Myometrial cell (primary cell): ENCODE measurements at places on chromosomes 11 and 22. TPM values are rescaled to one million over a fixed set of nuclear protein-coding genes. Genes with fewer than 3 reads are reported as not detected.

Gene SLC25A45
- total RNA-seq, result under 0.01 and 1.1 TPM in 2 replicates

Gene GAS2L1
- 38.1 and 47.1 TPM in 2 replicates for total RNA-seq

Gene CD3D
- total RNA-seq, result not detected in 2 replicates

Gene PATE4
- not detected in 2 replicates for total RNA-seq

Gene IL17REL
- not detected in 2 replicates for total RNA-seq

Gene SCGB1C1
- total RNA-seq, result not detected in 2 replicates

Gene CDK2AP2
- total RNA-seq, result 41.2 and 48.4 TPM in 2 replicates

Gene RPL3
- 2,206 and 2,743 TPM in 2 replicates for total RNA-seq

Gene OR52N4
- total RNA-seq, result not detected in 2 replicates

Gene TMPRSS4
- not detected in 2 replicates for total RNA-seq

Gene DDTL
- total RNA-seq, result not detected in 2 replicates

Gene SEC14L6
- total RNA-seq, result 0.35 TPM in 1 of 2 replicates, not detected in the other

Gene CEND1
- 0.89 and 3.5 TPM in 2 replicates for total RNA-seq

Gene NAGA
- total RNA-seq, result 55.3 and 63.1 TPM in 2 replicates

Gene GLYATL2
- total RNA-seq, result 0.18 TPM in 1 of 2 replicates, not detected in the other

Gene PKDREJ
- total RNA-seq, result not detected in 2 replicates

Gene LAMTOR1
- 171 and 225 TPM in 2 replicates for total RNA-seq

Gene MPZL3
- under 0.01 and 0.53 TPM in 2 replicates for total RNA-seq

Gene SLC25A18
- total RNA-seq, result 1.4 and 2.5 TPM in 2 replicates

Gene LMO2
- total RNA-seq, result not detected in 2 replicates

Gene MTFP1
- total RNA-seq, result 8.7 and 13.5 TPM in 2 replicates

Gene CREB3L1
- total RNA-seq, result 35.7 and 38.1 TPM in 2 replicates

Gene GAB4
- not detected in 2 replicates for total RNA-seq

Gene FAM180B
- total RNA-seq, result not detected in 2 replicates

Gene ZNF202
- total RNA-seq, result 2.9 and 5.7 TPM in 2 replicates

Gene RASGRP2
- 0.58 and 5.0 TPM in 2 replicates for total RNA-seq

Gene JHY
- total RNA-seq, result 1.2 and 3.2 TPM in 2 replicates

Gene SOX10
- not detected in 2 replicates for total RNA-seq

Gene HEPHL1
- not detected in 2 replicates for total RNA-seq

Gene RTN4RL2
- 1.4 and 1.7 TPM in 2 replicates for total RNA-seq

Gene C11orf87
- total RNA-seq, result not detected in 2 replicates
